ENCODE measurements at places on chromosomes 5 and 9.

DNA sequence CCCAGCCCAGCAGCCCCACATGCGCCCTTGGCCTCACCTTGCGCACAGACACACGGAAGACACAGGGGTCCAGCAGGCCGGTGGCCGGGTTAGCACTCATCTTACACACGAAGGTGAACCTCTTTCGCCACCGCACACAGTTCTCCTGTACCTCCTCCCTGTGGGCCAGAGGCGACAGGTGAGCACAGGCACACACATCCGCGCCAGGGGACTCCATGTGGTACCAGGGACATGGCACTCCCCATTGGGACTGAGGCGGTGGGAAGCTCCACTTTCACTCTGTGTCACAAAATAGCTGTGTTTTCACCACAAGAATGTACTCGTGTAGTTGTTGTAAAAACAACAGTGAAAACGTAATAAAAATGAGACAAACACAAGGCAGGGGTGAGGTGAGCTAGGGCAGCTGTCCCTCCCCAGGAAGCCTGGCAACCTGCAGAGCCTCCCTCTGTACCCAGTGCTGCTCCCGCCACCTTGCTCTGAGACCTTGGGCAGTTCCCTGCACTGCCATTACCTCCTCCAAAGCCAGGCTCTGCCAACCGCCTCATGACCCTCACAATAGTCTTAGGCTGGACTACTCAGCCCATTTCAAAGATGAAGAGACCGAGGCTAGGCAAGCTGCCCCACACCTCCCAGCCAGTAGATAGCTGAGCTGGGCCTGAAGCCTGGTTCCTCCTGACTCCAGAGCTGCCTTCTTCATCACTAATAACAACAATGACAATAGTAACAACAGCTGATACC lies 16.3 kb upstream of the DPM2 start:
- H3K4me3 ChIP-seq, result no peak overlapping the region
- H3K36me3 ChIP-seq, result no peaks in the 10 kb centered on the region
- H3K4me1 ChIP-seq, result peaks cover 22% of the 10 kb centered on the region
- peak overlapping the region; percentile 6 for H3K27ac ChIP-seq
- no peaks in the 10 kb centered on the region for H3K27me3 ChIP-seq

- no peak overlapping the region for H3K4me3 ChIP-seq
- H3K36me3 ChIP-seq, result peaks cover 43% of the 10 kb centered on the region
- peaks cover 58% of the 10 kb centered on the region for H3K4me1 ChIP-seq
- no peaks in the 10 kb centered on the region for H3K27me3 ChIP-seq
- no peak for DNase-seq
- no peak overlapping the region for H3K27ac ChIP-seq
Observed at GRCh38 chr5:112918679-112919078, 3.3 kb downstream of the REEP5 start.

DNA sequence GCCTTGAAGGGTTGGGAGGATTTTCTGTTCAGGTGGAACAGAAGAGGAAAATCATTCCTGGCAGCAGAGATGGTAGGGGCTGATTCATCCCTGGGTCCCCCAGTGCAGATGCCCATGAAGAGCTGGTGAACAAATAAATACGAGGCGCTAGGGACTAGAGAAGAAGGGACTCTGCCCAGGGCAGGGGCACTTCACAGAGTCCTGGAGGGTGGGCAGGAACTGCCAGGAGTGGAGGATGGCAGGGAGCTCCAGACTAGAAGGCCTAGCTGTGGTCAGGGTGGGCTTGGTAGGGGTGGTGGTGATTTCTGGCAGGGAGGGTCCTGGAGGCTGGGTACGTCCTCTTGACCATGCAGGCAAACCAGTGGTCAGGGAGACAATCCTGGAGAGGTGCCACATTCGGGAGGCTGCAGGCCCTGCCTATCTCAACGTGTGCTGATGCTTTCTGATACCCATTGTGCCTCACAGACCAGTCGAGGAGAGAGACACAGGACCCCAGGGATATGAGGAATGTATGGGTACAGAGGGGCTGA lies 69.9 kb downstream of the CRB2 start:
- no peaks in the 10 kb centered on the region for H3K27me3 ChIP-seq
- no peak overlapping the region for H3K27ac ChIP-seq
- no peaks in the 10 kb centered on the region for H3K4me1 ChIP-seq
- no peak overlapping the region for H3K4me3 ChIP-seq
- DNase-seq, result peak; percentile 37

- DNase-seq, result peak; percentile 69
- H3K27ac ChIP-seq, result no peak overlapping the region
- H3K27me3 ChIP-seq, result no peaks in the 10 kb centered on the region
- no peak overlapping the region for H3K4me3 ChIP-seq
- H3K4me1 ChIP-seq, result no peaks in the 10 kb centered on the region
Observed at GRCh38 chr9:107929443-107929842, 439.9 kb upstream of the KLF4 start.

- no peaks in the 10 kb centered on the region for H3K4me1 ChIP-seq
- no peaks in the 10 kb centered on the region for H3K36me3 ChIP-seq
- no peaks in the 10 kb centered on the region for H3K27me3 ChIP-seq
- DNase-seq, result no peak
Observed at GRCh38 chr5:14059810-14060209, 83.3 kb upstream of the TRIO start.

- no peaks in the 10 kb centered on the region for H3K4me1 ChIP-seq
- H3K27me3 ChIP-seq, result no peaks in the 10 kb centered on the region
- no peak overlapping the region for H3K4me3 ChIP-seq
- DNase-seq, result no peak
- H3K27ac ChIP-seq, result peak overlapping the region; percentile 6
Observed at GRCh38 chr5:156913719-156914370, 49.2 kb downstream of the TIMD4 start.

DNA sequence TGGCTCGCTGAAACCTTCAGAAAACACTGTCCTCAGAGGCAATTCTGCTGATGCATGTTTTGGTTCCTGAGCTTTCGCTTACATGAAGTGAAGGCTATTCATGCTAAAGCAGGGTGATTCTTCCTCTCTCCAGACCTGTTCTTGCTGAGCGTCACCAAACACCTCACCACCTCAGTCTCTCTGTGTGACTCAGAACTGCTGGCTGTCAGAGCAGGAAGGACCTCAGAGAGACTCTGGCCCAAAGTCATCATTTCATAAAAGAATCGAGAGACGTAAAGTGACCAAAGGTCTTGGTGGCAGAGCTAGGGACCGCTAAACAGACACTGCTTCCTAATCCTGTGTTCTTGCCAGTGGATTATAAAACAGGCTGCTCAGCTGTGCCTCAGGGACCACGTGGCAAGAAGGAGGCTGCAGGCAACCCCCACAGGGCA lies 73.8 kb downstream of the LHFPL2 start:
- no peak overlapping the region for H3K4me3 ChIP-seq
- no peak for DNase-seq
- no peaks in the 10 kb centered on the region for H3K27me3 ChIP-seq
- no peaks in the 10 kb centered on the region for H3K36me3 ChIP-seq
- no peak overlapping the region for H3K27ac ChIP-seq

GRCh38 chr5:17415321-17415758 lies 82.7 kb upstream of the TAF11L2 start:
- no peak overlapping the region for H3K4me3 ChIP-seq
- H3K36me3 ChIP-seq, result no peaks in the 10 kb centered on the region
- H3K27me3 ChIP-seq, result no peaks in the 10 kb centered on the region
- no peak overlapping the region for H3K27ac ChIP-seq

GRCh38 chr5:175479125-175479881 lies 943 bp downstream of the SFXN1 start:
- no peak for DNase-seq
- H3K27ac ChIP-seq, result peak overlapping the region; percentile 71
- H3K27me3 ChIP-seq, result no peaks in the 10 kb centered on the region
- H3K4me1 ChIP-seq, result peaks cover 8% of the 10 kb centered on the region
- H3K4me3 ChIP-seq, result peak overlapping the region; percentile 87

GRCh38 chr9:68685213-68685612 lies 19.8 kb upstream of the PIP5K1B start:
- H3K4me1 ChIP-seq, result no peaks in the 10 kb centered on the region
- no peaks in the 10 kb centered on the region for H3K27me3 ChIP-seq
- DNase-seq, result no peak
- no peak overlapping the region for H3K27ac ChIP-seq
- no peaks in the 10 kb centered on the region for H3K36me3 ChIP-seq

DNA sequence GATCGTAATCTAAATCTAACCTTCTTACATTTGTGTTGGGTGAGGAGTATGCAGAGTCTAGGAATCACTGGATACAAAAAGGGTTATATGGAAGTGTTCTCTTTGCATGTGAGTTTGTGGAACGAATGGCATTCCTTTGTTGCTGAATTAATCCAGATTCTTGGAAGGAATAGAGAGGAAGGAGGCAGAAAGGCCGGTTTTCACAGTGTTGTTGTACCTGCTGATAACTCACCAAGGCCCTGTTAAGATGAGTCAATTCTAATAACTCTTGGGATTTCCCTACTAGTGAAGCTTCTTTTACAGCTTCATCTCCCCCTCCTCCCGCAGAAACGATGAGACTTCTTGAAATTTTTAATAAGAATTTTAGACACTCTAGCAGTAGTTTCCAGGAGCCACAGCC lies 84.0 kb downstream of the ZSWIM6 start:
- H3K27ac ChIP-seq, result no peak overlapping the region
- no peaks in the 10 kb centered on the region for H3K27me3 ChIP-seq
- no peaks in the 10 kb centered on the region for H3K4me1 ChIP-seq

GRCh38 chr5:90909940-90910339 lies 351.3 kb downstream of the ADGRV1 start:
- H3K4me3 ChIP-seq, result no peak overlapping the region
- H3K27me3 ChIP-seq, result no peaks in the 10 kb centered on the region
- no peak overlapping the region for H3K27ac ChIP-seq
- H3K36me3 ChIP-seq, result no peaks in the 10 kb centered on the region
- no peaks in the 10 kb centered on the region for H3K4me1 ChIP-seq

- H3K4me3 ChIP-seq, result no peak overlapping the region
- H3K36me3 ChIP-seq, result no peaks in the 10 kb centered on the region
- no peaks in the 10 kb centered on the region for H3K27me3 ChIP-seq
- H3K4me1 ChIP-seq, result peaks cover 17% of the 10 kb centered on the region
Observed at GRCh38 chr9:70587201-70587600, 172.7 kb upstream of the KLF9 start.

DNA sequence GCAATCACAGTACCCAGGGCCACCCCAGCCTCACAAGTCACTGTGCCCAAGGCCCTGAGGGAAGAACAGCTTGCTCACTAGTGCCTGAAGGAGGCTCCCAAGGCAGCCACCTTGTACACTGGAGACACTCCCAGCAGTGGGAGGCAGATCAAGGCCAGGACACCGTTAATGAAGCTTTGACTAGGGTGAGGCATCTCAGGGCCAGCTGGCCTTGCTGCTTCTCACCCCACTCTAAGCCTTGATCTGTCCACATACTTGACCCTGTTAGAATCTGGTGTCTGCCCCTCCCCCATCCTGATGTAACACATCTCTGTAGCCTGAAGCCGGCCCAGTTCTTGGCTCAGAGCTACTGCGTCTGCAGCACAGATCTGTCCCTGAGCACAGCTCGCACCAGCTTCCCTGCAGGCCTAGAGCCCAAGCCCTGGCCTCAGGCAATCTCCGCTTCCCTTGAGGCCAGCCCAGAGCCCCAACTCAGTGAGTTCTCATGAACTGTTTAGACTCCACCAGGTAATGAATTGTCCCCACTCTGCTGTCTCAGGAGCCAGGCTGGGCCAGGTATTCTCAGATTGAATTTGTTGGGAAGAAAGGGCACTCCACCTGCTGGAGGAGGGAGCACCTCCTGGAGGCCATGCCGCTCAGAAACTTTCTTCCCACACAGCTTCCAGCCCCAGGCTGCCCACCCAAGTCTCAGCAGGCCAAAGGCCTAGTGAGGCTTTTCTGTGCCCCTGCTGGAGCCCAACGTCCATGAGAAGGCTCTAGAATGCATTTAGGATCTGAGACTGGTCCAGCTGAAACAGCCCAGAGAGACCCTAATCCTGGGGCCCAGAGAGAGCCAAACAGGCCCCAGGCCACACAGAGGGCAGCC lies 13.4 kb upstream of the JADE2 start:
- H3K4me3 ChIP-seq, result no peak overlapping the region
- peaks cover 16% of the 10 kb centered on the region for H3K4me1 ChIP-seq
- H3K27ac ChIP-seq, result peak overlapping the region; percentile 74
- no peaks in the 10 kb centered on the region for H3K27me3 ChIP-seq

- H3K27me3 ChIP-seq, result no peaks in the 10 kb centered on the region
- H3K4me1 ChIP-seq, result no peaks in the 10 kb centered on the region
- no peak overlapping the region for H3K4me3 ChIP-seq
- no peaks in the 10 kb centered on the region for H3K36me3 ChIP-seq
- DNase-seq, result no peak
Observed at GRCh38 chr9:117488659-117489058, 73.8 kb upstream of the ASTN2 start.

GRCh38 chr9:37626708-37627292 lies 24.0 kb upstream of the FRMPD1 start:
- no peaks in the 10 kb centered on the region for H3K4me1 ChIP-seq
- H3K27ac ChIP-seq, result no peak overlapping the region
- no peak for DNase-seq

GRCh38 chr9:110338143-110338542 lies 480 bp upstream of the TXNDC8 start:
- H3K4me1 ChIP-seq, result no peaks in the 10 kb centered on the region
- no peaks in the 10 kb centered on the region for H3K27me3 ChIP-seq
- DNase-seq, result no peak
- no peak overlapping the region for H3K27ac ChIP-seq
- H3K4me3 ChIP-seq, result no peak overlapping the region
- H3K36me3 ChIP-seq, result no peaks in the 10 kb centered on the region

DNA sequence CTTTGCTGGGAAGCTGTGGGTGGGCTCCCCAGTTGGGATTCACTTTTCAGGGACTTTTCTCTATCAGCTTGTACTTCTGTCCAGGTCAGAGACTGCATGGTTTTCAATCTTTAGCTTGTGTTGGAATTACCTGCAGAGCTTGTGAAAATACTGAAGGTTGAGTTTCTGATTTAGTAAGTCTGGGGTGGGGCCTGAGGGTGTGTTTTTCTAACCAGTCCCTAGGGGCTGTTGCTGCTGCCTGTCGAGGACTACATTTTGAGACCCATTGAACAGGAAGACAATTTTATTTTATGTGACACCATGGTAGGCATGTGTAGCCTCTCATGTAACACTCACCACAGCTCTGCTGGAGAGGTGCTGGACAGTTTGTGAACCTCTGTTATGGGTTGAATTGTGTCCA lies 14.7 kb upstream of the MLANA start:
- no peak overlapping the region for H3K4me3 ChIP-seq
- H3K36me3 ChIP-seq, result no peaks in the 10 kb centered on the region
- H3K27ac ChIP-seq, result no peak overlapping the region
- H3K27me3 ChIP-seq, result no peaks in the 10 kb centered on the region
- H3K4me1 ChIP-seq, result no peaks in the 10 kb centered on the region
- no peak for DNase-seq

DNA sequence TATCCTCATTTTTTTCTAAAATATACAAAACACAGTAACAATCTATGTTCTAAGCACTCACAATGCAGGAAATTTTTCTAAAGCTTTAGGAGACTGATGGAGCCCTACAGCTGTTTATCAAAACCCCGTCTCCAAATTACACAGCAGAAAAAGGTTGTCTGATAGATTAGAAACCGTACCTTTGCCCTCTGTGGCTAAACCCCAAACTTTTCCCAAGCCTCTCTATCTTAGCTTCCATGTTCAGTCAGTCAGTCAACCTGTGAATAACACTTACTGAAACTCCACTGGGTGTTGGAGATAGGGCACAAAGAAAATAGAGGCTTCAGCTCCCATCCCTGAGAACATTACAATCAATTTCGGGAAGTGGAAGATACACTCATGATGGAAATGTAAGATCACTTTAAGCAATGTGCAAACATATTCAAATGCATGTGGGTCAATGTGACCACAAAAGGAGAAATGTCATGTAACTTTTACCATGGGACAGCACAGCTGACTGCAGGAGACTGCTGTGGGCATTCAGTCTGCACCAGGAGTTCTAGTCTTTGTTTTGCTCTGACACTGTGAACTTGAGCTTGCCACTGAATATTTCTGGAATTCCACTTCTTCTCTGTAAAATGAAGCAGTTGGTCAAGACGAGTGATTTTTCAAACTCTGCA lies 279.5 kb upstream of the PIK3R1 start:
- no peak overlapping the region for H3K27ac ChIP-seq
- no peaks in the 10 kb centered on the region for H3K27me3 ChIP-seq
- DNase-seq, result no peak
- no peaks in the 10 kb centered on the region for H3K36me3 ChIP-seq

Measured in upper lobe of right lung (tissue), 1 donor.